Body of pancreas (tissue), 4 donors: ENCODE measurements at places on chromosomes 6 and 20. TPM values are rescaled to one million over a fixed set of nuclear protein-coding genes. Genes with fewer than 3 reads are reported as not detected.

DNA sequence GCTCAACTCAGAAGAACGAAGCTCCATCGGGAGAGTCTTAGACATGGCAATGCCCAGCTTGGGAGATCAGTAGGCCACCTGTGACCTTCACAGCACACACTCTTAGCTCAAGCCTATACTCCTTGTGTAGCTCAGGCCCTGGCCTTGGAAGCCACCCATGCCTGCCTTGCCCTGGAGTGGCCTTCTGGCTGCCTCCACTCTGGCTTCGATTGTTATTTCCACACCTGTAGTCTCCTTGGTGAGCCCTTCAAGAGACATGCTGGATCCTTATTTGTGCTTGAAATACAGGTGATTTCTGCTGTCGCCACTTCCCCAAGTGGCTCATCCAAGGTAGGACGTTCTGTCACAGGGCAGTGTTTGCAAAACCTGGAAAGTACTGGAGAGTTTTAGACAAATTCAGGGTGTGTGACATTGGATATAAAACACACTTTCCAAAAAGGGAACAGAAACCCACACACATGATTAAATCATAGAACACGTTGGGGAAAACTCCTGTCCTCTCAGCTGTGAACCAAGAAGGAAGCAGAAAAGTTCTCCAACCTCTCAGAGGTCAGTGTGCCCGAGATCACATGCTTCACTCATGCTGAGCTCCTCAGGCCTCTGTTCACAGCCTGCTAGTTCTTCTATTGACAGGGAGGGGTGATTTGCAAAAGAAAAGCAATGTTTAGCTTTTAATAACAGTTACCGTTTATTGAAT lies 391.8 kb downstream of the CDC5L start:
- no peaks in the 10 kb centered on the region for H3K4me1 ChIP-seq
- no peak overlapping the region for H3K4me3 ChIP-seq
- H3K27ac ChIP-seq: no peak overlapping the region
- H3K27me3 ChIP-seq: no peaks in the 10 kb centered on the region
- no peak for DNase-seq

Gene TREM2
- total RNA-seq: 3.6 TPM

DNA sequence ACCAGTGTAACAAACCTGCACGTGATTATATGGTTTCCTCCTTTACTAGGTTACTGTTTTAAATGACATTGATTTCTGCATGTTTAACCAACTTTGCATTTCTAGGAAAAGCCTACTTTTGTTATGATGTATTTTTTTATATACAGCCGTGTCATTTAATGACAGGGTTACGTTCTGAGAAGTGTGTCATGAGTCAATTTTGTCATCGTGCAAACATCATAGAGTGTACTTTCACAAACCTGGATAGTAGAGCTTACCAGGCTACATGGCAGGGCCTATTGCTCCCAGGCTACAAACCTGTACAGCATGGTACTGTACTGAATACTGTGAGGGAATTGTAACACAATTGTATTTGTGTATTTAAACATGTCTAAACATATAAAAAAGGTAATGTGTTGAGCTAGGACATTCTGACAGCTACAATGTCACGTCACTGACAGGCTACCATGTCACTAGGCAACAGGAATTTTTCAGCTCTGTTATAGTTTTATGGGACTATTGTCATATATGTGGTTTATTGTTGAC lies 205.3 kb downstream of the PRL start:
- H3K27me3 ChIP-seq: no peaks in the 10 kb centered on the region
- DNase-seq: no peak
- no peak overlapping the region for H3K4me3 ChIP-seq

GRCh38 chr20:48214601-48215000 lies 429.3 kb upstream of the SULF2 start:
- no peaks in the 10 kb centered on the region for H3K4me1 ChIP-seq
- DNase-seq: no peak
- no peaks in the 10 kb centered on the region for H3K36me3 ChIP-seq
- no peak overlapping the region for H3K27ac ChIP-seq
- H3K4me3 ChIP-seq: no peak overlapping the region

Gene OR12D3
- total RNA-seq: not detected
